CD4-positive, alpha-beta T cell treated with Interleukin-6 for 4 hours (primary cell): ENCODE measurements at places on chromosomes 2 and 18.
A peak's percentile ranks its signal among the peaks of the same experiment; 100 is the strongest.

DNA sequence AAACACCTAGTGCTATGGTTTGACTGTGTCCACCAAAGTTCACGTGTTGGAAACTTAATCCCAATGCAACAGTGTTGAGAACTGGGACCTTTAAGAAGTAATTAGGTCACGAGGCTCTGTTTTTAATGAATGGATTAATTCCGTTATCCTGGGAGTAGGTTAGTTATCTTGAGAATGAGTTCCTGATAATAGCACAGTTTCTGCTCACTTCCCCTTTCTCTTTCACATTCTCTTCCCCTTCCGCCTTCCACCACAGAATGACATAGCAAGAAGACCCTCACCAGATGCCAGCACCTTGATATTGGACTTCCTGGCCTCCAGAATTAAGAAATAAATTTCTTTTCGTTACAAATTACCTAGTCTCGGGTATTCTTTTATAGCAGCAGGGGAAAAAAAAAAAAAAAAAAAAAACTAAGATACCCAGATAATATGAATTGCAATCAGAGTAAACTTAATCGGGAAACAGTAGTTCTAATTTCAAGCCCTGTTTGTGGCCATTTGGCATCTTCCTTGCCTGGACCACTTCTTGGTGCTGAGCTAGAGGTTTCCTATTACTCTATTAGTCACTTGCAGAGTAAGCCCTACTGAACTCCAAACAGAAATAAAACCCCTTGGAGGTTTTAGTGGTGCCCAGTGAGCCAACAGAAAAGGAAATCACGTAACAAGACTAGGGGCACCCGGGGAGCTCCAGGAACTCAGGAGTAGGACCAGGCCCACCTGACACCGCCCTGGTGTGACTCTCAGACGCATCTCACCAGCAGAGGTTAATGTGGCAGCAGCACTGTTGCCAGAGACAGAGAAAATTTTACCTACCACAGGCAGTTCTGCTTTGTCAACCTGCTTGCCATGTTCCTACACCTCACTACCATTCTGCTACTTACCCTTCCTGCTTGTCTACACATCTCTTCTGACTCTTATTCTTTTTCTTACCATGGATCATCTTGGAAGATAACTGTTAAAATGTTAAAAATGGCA is 147.6 kb upstream of the CAB39 start:
- DNase-seq, result no peak

DNA sequence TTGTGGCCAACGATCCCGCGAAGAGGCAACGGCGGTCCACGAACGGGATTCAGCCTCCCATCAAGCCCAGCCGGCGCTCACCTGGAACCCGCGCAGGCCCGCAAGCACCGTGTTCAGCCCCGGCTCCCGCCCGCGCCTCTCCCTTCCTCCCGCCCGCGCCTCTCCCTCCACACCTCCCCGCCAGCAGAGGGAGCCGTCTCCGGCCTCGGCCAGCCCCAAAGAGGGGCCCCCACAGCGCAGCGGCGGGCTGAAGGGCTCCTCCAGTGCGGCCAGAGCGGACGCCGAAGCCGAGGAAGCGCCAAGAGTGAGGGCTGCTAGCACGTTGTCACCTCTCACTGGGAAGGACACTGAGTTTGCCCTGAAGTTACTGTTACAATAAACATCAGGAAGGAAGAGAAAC is 55.3 kb upstream of the LAPTM4A start:
- DNase-seq, result peak; percentile 15

DNA sequence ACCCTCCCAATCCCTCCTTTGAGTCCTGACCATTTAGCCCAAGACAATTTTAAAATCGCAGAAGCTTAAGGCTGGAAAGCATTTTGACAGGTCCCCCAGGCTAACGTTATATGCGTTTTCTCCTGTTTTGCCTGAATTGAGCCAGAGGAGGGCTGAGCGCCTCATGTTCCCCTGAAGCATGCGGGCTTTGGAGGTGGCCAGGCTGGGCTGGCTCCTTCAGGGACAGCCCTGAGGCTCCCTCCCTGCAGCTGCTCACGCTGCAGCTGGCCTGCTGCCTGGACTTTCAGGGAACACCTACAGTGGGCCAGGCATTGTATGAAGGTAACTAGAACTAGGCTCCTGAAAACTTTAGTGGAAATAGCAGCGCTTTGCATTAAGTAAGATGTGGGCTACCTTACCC is 179.2 kb downstream of the ACKR3 start:
- no peak for DNase-seq

DNA sequence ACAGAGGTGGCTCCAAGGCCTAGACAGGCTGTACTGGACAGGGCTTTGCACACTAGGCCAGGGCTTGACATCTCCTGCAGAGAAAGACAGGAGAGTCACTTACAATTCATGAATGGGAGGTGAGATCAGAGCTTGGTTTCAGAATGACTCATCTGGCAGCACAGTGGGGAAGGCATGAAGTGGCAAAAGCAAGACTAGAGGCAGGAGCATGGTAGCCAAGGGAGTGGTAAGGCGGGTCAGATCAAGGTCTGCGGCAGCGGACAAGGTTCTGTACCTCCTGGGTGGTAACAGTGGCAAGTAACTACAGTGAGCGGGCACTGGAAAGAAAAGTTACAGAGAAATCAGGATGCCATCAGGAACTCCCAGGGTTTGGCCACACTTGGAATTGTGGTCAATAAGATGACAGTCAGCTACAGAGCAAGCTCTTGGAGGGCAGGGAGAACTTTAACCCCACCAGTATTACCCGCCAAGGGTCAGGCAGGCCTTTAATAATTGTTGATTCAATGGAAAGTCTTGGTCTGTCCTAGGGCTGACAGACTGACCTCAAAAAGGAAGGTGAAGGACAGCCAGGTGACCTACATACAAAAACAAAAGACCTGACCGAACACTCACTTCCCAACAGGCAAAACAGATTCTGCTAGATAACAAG is 5.7 kb downstream of the MCFD2 start:
- DNase-seq, result no peak

DNA sequence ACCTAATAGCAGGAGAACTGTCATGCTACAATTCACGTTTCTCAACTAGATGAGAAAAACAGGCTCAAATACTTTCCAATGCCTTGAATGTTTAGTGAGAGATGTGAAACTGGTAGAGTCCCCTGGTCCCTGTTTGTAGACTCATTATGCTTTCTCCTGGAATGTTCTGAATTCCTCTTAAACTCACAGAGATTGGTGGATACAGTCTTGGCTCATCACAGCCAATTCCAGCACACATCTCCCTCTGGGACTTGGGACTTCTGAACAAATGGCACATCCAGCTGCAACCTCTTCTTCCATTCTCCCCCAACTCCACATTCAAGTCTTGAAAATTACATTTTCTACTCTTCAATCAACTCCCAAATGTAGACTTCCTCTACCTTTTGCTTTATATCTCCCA is 58.4 kb upstream of the NT5C1B start:
- DNase-seq, result no peak

GRCh38 chr2:10124538-10125045 is 2.1 kb downstream of the RRM2 start:
- peak; percentile 60 for DNase-seq

- no peak for DNase-seq
These were observed 298.3 kb downstream of the TDRD15 start for GRCh38 chr2:21422050-21422449.

- DNase-seq, result no peak
These were observed 23.5 kb downstream of the WNT10A start for GRCh38 chr2:218904176-218904575.

DNA sequence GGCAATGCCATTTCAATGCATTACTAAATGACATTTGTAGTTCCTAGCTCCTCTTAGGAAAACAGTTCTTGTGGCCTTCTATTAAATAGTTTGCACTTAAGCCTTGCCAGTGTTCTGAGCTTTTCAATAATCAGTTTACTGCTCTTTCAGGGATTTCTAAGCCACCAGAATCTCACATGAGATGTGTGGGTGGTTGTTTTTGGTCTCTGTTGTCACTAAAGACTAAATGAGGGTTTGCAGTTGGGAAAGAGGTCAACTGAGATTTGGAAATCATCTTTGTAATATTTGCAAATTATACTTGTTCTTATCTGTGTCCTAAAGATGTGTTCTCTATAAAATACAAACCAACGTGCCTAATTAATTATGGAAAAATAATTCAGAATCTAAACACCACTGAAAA is 45.3 kb downstream of the HADHB start:
- DNase-seq, result no peak

- DNase-seq, result peak; percentile 61
These were observed 41.8 kb downstream of the KCTD18 start for GRCh38 chr2:200467806-200468681.

- no peak for DNase-seq
These were observed 206.1 kb upstream of the REV1 start for GRCh38 chr2:99695944-99696253.

DNA sequence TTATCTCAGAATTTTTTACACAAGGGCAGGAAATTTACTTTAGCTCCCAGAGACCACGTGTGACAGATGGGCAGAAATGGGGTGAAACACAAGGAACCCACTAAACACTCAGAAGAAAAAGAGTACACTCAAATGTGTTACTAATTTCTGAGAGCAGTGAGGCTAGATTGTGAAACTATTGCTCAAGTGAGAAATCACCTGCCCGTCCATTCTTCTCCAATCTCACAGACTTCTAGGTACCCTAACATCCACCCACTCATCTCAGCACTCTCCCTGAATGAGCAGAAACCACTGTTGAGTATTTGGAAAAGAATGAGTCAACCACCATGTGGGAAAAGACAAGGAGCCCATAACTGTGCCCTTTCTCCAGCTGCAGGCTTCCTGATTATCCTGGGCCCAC is 293.0 kb upstream of the CDH2 start:
- DNase-seq, result no peak
